Activated naive CD4-positive, alpha-beta T cell treated with anti-CD3 and anti-CD28 coated beads, Interleukin-2, amount 10 ng/mL, durations not matched to agents 5 hours and 36 hours (primary cell): ENCODE measurements at places on chromosomes 1 and 21. TPM values are rescaled to one million over a fixed set of nuclear protein-coding genes. Genes with fewer than 3 reads are reported as not detected.

FCAMR gene
- not detected for total RNA-seq

TEDDM1 gene
- not detected for total RNA-seq

RAB3B gene
- total RNA-seq = 0.08 TPM

HOOK1 gene
- total RNA-seq = 15.3 TPM

FCRL5 gene
- 0.08 TPM for total RNA-seq

NUP133 gene
- 35.5 TPM for total RNA-seq

NBPF20 gene
- 1.3 TPM for total RNA-seq

SLC22A15 gene
- 0.71 TPM for total RNA-seq
